ENCODE measurements at places on chromosomes 11 and 22.

DNA sequence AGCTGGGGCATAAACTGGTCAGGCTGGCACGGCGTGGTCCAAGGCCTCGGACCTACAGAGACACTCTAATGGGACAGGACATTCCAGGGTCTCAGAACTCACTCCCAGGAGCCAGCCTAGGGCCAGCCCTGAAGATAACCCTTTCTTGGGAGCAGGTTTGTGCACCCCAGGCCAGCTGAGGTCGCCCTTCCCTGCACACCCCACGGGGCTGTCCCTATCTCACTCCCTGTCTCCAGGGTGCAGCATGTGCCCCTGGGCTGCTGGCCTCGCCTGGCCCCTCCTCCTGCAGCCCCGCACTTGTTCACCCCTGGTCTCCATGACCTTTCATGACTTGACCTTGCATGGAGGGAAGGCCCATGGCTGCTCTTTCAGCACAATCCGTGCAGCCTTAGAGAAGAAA, 1321.8 kb downstream of the BRD1 start:
- DNase-seq: no peak

- DNase-seq: no peak
Observed at GRCh38 chr11:65524014-65524740, 706 bp upstream of the SCYL1 start.

DNA sequence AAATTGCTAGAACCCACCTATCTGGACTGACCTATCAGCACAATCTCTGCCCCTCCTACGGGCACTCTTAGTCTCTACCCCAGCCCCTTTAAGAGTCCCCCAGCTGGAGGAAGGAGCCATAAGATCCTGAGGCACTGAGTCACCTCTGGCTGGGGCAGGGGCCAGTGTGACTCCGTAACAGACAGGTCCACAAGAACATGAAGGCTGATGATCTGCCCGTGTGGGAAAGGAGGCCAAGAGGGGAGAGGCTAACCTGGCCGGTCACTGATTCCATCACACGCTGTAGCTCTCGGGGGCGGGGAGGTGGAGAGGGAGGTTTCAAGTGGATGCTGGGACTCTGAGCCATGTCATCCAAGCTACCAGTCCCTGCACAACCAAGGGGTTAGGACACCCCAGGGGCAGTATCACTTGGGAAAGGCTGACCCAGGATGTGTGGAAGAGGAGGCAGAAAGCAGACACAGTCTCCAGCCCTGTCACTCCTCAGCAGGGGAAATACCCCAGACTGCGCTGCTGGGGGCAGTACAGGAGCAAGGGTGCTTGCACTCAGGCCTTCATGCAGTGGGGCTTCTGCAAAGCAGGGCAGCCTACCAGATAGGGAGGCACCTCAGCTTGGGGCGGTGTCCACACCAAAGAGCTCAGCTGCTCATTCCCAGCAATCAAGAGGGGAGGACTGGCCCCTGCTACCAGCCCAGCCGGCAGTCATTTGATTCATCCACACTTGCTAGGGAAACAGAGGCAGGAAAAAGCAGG, 22.3 kb downstream of the ARHGAP1 start:
- no peak for DNase-seq

GRCh38 chr11:118909619-118910308, 16.0 kb downstream of the BCL9L start:
- DNase-seq: no peak

DNA sequence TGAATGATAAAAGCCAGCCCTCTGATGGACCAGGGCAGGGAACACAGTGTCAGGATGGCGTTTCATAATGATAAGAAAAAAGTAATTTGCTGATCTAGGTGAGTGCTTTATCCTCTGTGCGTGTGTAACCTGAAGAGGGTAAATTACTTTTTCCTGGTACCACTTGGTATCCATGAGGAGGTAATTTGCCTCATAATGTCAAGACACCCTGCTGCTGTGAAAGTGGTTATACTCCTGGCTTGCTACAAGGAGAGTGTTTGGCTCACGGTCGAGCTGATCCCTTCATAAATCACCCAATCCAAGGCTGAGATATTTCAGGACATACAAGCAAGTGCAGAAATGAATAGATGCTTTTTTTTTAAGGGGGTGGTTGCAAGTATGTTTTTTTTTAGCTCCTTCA, 207.2 kb upstream of the PGR start:
- no peak for DNase-seq

DNA sequence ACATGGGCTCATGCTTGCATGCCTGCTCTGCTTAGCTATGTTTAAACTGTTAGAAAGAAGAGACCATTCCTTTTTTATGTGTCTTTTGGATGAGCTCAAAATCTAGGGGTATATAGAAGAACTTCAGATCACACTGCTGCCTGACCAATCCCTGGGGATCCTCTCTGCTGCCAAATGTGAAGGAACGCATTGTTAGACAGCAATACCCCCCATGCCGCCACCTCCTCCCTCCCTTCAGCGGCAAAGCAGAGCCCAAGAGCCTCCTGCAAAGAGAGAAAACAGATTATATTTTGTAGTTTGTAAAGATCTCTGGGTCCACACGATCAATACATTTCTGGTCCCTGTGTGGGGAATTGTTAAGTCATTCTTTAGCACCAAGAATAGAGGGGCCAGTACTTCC, 677.6 kb downstream of the NTM start:
- DNase-seq: no peak

GRCh38 chr22:41940832-41941765, 5.9 kb downstream of the CENPM start:
- DNase-seq: no peak

GRCh38 chr11:11415901-11416300, 62.9 kb upstream of the CSNK2A3 start:
- DNase-seq: no peak

- no peak for DNase-seq
Observed at GRCh38 chr11:2099516-2100349, 39.5 kb downstream of the IGF2 start.

DNA sequence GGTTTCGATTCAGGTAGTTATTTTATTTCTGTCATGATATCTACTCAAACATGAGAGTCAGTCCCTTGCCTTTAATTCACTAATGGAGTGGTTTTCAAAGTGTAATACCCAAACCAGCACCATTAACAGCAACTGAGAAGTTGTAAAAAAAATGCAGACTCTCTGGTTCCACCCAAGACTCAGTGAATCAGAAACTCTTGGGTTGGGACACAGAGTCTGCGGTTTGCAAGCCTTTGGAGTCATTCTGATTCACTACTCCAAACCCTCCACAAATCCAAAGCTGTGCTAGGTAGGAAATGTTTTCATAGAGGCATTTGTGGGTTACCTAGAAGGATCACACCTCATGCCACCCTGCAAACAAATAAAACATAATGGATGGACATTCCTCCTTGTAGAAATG, 340.1 kb downstream of the NTM start:
- no peak for DNase-seq

- no peak for DNase-seq
Observed at GRCh38 chr11:23359297-23359696, 499.0 kb upstream of the CCDC179 start.

DNA sequence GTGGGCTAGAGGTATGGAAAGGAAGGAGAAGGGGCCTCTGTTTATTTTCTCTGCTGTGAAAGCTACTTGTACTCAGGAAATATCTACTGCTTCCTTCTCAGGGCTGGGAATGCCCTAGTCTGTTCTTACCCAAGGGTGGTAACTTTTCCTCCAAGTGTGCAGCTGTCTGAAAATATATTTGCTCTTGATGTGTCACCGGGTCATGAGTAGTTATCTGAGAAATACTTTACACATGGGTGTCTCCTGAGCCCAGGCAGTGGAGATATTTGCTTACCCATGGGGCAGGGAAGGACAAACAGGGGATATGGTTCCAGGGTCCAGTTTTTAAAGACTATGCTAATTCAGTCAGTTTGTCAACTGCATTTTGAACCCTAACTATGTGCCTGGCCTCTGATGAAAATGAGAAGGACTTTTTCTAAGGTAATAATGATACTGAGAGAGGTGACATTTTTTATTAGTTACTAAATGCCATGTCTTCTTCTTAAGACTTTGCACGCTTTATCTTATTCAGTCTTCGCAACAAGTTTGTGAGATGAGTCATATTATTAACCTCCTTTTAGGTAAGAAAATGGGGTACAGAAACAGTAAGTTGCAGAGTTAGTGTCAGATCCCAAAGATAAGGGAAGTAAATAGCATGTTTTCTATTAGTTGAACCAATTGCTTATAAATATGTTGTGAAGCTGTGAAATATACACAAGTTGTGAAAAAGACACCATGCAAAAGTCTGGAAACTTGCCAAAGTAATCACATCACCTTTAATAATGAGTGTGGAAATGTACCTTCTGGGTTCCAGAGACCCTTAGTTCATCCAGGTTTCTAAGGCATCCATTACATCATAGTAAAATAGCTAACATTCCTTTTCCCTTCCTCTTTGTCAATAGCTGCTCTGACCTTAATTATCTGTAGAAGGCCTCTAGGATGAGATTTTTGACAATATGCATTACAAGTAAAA, 22.9 kb downstream of the SYTL2 start:
- no peak for DNase-seq

DNA sequence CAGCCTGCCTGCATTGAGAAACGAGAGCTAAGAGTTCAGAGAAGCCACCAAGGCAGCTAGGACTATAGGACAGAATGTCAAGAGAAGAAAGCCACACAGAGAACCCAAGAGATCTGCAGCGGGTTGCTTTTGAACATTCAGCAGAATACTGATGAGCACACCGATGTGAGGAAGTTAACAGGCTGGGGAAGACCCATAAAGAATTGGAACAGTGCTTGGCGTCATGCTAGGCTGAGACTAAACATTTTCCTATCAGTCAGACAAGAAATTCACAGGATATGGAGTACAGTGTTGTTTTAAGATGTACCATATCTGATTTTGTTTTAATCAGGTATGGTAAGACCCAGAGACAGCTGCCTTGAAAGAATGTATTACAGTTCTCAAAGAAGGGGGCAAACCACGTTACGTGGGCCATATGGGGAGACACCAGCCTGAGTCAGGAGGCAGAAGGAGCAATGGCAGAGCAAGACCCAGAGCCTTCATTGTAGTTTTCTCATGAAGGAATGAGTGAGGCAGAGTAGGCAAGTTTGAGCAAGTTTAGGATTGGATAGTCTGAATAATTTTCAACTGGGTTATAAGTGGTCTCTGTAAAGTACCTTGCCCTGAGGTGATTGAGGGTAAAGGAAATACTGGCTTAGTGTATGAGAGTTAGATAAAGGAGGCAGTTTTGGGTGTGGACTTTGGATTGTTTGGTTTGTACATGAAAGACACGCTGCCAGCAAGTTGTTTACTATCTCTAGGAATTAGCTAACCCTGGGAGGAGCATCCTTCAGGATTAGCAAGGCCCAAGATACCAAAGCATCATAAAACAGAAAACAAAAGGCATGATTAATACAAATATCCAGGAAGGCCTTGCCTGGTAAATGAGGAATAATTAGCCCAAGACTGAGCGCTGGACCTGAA, 14.3 kb downstream of the LRRC75B start:
- DNase-seq: no peak

GRCh38 chr22:21104126-21104691, 58.5 kb downstream of the LRRC74B start:
- no peak for DNase-seq

GRCh38 chr11:88337181-88337986, at the start of gene CTSC:
Gene CTSC, minus strand, starts transcription at chr11:88337736. Its CDS starts 64 bp downstream, at chr11:88337672.
- DNase-seq: peak; percentile 65

DNA sequence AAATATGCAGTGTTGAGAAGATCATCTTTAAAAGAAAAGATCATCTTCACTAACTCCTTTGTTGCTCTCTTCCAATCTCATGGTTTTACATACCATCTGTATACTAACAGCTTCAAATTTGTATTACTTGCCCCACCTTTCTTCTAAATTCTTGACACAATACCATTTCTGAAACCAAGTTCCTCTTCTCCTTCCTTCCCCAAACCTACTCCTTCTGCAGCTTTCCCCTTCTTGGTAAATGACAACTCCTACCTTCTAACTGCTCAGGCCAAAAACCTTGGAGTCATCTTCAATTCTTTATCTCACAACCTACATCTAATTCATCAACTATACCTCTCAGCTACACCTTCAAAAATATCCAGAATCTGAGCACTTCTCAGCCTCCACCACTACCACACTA, 9.3 kb downstream of the PRCP start:
- DNase-seq: no peak

DNA sequence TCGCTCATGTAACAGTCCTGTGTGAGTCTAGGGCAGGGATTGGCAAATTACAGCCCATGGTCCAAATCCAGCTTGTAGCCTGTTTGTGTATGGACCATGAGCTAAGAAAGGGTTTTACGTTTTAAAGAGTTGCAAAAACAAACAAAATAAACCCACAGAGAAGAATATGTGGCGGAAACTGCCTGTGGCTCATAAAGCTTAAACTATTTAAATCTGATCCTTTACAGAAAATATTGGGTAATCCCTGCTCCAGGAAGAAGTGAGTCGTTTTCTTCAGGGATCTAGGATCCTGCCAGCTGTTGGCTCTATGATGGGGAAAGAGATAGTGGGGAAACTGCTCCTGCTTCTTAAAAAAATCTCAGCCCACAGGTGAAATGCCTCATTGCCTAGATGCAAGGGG, 3.4 kb upstream of the OR6Q1 start:
- DNase-seq: no peak

DNA sequence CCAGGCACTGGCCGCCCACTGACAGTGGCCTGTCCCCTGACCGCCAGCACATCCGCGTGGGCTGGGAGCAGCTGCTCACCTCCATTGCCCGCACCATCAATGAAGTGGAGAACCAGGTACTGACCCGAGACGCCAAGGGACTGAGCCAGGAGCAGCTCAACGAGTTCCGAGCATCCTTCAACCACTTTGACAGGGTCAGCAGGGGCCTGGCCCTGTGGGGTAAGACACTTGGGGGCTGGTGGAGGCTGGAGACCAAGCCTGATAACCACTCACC, 6.5 kb downstream of the CTSF start:
- no peak for DNase-seq

DNA sequence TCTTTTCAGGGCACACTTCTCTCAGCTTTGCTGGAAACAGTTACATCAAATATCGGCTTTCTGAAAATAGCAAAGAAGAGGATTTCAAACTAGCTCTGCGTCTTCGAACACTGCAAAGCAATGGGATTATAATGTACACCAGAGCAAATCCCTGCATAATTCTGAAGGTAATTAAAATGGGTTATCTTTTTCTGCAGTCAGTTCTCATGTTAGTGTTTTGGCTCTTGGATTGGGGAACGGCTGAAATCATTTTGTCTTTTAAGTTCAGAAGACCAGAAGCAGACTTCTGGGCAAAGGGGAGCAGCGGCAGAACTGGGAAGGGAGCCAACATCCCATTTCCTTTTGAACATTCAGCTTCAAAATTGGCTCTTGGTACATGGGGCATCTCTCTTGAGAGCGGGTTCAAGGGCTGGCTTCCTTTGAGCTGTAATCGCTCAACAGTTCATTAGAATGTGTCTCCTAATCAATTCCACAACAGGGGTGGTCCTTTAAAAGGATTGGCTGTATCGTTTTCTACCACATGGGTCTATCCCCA, 110.2 kb upstream of the MTNR1B start:
- no peak for DNase-seq

- DNase-seq: no peak
Observed at GRCh38 chr22:29606320-29606719, 2.9 kb downstream of the NF2 start.

DNA sequence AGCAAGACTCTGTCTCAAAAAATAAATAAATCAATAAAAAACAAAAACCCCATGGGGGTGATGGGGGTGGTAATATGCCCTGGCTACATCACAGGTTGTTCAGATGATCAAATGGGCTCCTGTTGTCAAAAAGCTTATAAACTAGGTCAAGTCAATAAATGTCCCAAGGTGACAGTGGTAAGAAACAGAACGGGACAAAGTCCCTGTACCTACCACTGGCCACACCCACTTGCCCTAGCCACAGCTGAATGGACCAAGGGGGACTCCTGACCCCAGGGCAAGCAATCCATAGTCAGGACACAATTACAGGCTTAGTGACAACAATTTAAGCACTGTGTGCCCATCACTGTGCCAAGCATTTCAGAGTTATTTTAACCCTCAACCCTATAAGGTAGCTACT, 6.0 kb downstream of the NAGA start:
- no peak for DNase-seq

GRCh38 chr11:17574141-17575091, 27.4 kb downstream of the OTOG start:
- DNase-seq: no peak
